ENCODE measurements at places on chromosomes 7 and 10. TPM values are rescaled to one million over a fixed set of nuclear protein-coding genes. Genes with fewer than 3 reads are reported as not detected.
A peak's percentile ranks its signal among the peaks of the same experiment; 100 is the strongest.

The AGR3 gene
- total RNA-seq, result not detected

The ADAM12 gene
- 361 TPM for total RNA-seq

DNA sequence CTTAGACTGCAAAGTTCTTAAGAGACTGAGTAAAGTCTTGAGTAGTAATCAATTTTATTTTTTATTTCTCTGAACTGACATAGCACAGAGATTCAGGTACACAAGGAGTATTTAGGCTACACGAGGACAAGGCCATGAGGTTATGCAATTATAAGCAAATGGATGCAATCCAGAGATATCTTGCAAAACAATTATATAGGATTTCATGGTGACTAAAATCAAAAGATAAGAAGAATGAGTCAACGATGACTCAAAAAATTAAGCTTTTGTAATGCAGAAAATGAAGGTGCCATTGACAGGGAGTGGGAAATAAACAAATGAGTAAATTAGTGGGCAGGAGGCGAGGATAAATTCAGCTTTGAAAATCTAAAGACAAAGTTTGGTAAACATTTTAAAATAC, 66.7 kb upstream of the MYO3A start:
- no peak for DNase-seq

- DNase-seq, result peak; percentile 61
Observed at GRCh38 chr10:132232023-132232951, 45.5 kb downstream of the DPYSL4 start.

DNA sequence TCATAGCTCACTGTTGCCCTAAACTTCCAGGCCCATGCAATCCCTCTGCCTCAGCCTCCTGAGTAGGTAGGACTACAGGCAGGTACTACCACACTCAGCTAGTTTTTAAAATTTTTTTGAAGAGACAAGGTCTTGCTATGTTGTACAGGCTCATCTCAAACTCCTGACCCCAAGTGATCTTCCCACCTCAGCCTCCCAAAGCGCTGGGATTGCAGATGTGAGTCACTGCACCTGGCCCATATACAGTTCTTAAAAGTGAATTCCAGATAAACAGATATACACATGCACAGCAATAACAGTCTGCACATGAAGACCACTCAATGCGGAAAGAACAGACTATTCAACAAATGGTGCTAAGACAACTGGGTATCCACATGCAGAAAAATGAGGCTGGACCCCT, 67.8 kb downstream of the SRPK2 start:
- DNase-seq, result no peak

DNA sequence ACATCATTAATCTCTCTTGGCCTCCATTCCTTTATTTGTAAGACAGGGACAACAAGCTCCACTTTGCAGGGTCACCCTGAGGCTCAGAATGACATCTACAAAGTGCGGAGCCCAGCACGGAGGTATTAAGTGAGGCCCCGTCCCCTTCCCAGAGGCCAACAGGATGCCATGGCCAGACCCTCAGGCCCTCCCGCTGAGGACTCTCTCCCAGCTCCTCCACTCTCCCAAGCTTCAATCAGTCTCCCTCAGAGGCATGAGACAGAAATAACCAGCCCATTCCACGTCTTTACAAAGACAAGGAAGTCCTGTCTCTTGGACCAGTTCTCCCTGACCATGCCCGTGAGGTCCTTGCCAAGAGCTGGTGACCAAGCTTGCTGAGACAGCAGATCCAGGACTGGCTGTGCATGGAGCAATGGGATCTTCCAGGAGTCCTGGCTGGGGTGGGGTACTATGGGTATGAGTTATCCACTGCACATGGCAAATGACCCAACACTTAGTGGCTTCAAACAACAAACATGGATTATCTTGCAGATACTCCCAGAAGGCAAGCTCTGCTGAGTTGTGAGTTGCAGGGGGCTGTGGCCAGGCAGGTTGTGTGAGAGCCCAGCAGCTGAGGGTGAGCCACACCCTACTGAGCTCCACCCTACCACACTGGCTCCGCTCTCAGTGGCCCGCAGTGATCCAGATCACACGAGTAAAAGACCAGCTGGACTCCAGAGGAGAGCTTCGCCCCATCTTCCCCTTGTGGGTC, 4.3 kb upstream of the PPIF start:
- DNase-seq, result no peak

The TDRD1 gene
- 0.59 TPM for total RNA-seq

Measured in osteoblast (primary cell).